Pericardium fibroblast (primary cell): ENCODE measurements at places on chromosomes 1 and 21. TPM values are rescaled to one million over a fixed set of nuclear protein-coding genes. Genes with fewer than 3 reads are reported as not detected.

The GABRD gene
- not detected in 2 replicates for total RNA-seq

The GNAT2 gene
- 0.17 TPM in 1 of 2 replicates, not detected in the other for total RNA-seq

The PADI3 gene
- total RNA-seq = not detected in 2 replicates

The DIPK1A gene
- 4.7 and 12.3 TPM in 2 replicates for total RNA-seq

The LMX1A gene
- total RNA-seq = not detected in 2 replicates

The MXRA8 gene
- 368 and 672 TPM in 2 replicates for total RNA-seq
